Activated naive CD4-positive, alpha-beta T cell treated with anti-CD3 and anti-CD28 coated beads for 36 hours (primary cell): ENCODE measurements at places on chromosomes 2 and 18.

- no peaks in the 10 kb centered on the region for H3K27me3 ChIP-seq
- no peak overlapping the region for H3K4me3 ChIP-seq
- no peaks in the 10 kb centered on the region for H3K4me1 ChIP-seq
Measured at GRCh38 chr2:66700677-66701066, 265.7 kb downstream of the MEIS1 start.

GRCh38 chr2:160010361-160011145 lies 51.9 kb downstream of the PLA2R1 start:
- H3K27me3 ChIP-seq = peaks cover 3% of the 10 kb centered on the region
- H3K27ac ChIP-seq = no peak overlapping the region
- no peaks in the 10 kb centered on the region for H3K36me3 ChIP-seq
- no peak overlapping the region for H3K4me3 ChIP-seq

DNA sequence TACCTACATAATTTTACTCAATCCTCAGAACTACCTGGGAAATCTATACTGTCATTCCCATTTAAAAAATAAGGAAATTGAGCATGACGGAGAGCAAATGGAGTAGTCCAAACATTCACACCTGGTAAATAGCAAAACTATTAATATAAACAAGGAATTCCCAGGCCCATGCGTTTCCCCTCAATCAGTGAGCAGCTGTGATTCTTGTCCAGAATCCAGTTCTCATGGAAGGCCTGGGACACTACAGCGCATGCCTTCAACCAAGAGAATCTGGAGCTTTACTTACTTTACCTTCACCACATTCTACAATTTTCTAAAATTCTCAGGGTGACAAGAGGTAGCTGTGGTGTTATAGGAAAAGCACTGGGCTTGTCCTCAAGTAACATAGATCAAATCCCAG lies 259.0 kb downstream of the LRATD1 start:
- no peak for DNase-seq
- H3K27ac ChIP-seq = no peak overlapping the region
- H3K4me1 ChIP-seq = no peaks in the 10 kb centered on the region

DNA sequence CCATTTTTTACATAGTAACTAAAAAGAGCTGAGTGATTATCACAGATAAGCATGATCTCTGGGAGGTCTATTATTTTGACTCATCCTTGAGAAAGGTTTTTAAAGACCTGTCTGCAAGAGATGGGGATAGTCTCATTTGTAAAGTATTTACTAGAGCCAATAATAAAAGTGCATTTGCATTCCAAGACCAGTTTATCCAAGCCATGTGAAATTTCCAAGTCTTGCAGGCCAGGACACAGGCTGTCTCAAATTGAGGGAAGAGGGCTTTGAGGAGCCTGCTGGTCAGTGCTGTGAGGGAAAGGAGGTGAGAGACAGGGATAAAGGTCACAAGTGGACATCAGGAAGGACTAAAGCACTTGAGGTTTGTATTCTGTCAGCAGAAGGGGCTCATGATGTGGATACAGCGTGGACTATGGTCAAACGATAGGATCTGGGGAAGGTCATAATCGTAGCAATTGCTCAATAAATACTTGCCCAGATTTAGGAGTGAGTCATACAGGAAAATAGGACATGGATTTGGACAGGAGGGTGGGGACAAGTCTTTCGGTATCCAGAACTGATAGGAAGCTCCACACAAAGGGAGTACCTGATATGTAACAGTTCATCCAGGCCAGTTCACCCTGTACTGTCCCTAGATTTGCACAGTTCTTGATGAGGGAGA lies 6.6 kb upstream of the CDH2 start:
- no peak overlapping the region for H3K4me3 ChIP-seq
- H3K4me1 ChIP-seq = peaks cover under 1% of the 10 kb centered on the region
- H3K27me3 ChIP-seq = peaks cover 20% of the 10 kb centered on the region

GRCh38 chr2:79223539-79223938 lies 64.0 kb upstream of the REG3A start:
- no peaks in the 10 kb centered on the region for H3K4me1 ChIP-seq
- no peak for DNase-seq
- no peaks in the 10 kb centered on the region for H3K27me3 ChIP-seq
- no peak overlapping the region for H3K4me3 ChIP-seq
- no peak overlapping the region for H3K27ac ChIP-seq
- H3K36me3 ChIP-seq = no peaks in the 10 kb centered on the region

DNA sequence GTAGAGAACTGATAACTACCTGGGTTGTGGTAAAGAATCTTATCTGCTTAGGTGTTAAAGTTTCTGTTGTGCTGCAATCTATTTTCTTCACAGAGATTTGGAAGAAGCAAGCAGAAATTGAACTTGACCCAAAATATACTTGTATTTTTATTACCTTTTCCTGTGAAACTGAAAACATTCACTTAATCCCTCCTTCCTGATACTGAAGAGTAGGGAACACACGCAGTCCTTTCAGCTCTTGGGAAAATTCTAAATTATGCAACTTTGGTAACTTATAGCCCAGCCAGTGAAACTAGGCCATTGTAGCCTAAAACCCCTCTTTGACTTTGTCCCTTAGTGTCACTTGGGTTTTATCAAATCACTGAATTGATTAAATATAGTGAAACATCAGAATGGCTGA lies 128.4 kb upstream of the MEIS1 start:
- no peak for DNase-seq
- no peak overlapping the region for H3K27ac ChIP-seq
- H3K4me1 ChIP-seq = no peaks in the 10 kb centered on the region
- H3K27me3 ChIP-seq = no peaks in the 10 kb centered on the region
- no peaks in the 10 kb centered on the region for H3K36me3 ChIP-seq

DNA sequence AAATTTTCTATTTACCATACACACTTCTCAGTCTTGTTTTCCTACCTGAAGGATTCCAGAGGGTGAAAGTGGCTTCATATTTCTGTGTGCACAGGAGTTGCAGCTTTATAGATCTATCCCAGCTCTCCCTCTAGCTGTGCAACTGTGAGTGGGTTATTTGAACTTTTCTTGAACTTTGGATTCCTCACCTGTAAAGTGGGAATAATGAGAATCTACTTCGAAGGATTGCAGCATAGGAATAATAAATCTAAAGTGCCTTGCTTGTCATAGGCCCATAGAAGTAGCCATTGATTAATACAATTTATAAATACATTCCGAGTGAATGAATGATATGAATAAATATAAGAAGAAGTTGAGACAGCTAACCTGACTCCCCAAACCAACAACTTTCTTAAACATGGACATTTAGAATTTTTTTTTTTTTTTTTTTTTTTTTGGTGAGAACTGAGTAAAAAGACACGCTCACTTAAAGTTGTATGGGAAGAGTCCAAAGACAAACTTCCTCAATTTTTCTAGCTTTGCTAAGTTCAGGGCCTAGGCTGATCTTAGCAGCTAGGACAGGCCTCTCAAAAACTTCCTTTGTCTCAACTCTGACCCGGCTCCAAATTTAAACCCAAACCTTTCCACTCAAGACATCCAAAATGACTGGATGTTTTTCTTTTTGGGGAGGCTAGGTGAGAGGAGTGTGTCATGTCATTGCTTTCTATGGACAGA lies 203.3 kb upstream of the FBXO11 start:
- no peak overlapping the region for H3K27ac ChIP-seq
- peaks cover 45% of the 10 kb centered on the region for H3K4me1 ChIP-seq
- DNase-seq = no peak
- no peaks in the 10 kb centered on the region for H3K36me3 ChIP-seq

DNA sequence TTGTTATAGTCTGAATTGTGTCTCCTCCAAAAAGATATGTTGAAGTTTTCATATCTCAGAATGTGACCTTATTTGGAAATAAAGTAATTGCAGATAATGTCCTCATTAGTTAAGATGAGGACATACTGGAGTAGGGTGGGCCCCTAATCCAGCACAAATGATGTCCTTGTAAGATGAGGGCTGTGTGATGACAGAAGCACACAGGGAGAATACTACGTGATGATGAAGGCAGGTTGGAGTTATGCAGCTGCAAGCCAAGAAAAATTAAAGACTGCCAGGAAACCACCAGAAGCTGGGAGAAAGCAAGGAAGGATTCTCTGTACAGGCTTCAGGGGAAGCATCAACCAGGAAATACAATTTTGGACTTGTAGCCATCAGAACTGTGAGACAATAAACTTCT lies 58.3 kb upstream of the PNPT1 start:
- H3K4me3 ChIP-seq = no peak overlapping the region
- peaks cover 2% of the 10 kb centered on the region for H3K27me3 ChIP-seq
